ENCODE measurements at places on chromosomes 16 and 17.

GRCh38 chr16:56203052-56203451, 11.8 kb downstream of the GNAO1 start:
- no peak for DNase-seq

DNA sequence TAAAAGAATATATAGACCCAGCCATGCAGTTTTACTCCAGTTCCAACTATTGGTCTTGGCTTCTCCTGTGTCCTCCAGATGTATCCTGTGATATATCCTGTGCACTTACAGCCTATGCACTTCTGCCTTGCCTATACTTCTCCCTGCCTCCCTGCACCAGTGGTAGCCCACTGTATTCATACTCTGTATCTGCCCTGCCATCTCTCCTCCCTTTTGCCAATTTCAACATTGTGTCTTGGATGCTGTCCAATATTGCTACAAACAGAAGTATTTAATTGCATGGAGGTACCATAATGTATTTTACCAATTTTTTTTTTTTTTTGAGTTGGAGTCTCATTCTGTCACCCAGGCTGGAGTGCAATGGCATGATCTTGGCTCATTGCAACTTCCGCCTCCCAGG, 242.7 kb downstream of the HAPSTR1 start:
- no peak for DNase-seq

DNA sequence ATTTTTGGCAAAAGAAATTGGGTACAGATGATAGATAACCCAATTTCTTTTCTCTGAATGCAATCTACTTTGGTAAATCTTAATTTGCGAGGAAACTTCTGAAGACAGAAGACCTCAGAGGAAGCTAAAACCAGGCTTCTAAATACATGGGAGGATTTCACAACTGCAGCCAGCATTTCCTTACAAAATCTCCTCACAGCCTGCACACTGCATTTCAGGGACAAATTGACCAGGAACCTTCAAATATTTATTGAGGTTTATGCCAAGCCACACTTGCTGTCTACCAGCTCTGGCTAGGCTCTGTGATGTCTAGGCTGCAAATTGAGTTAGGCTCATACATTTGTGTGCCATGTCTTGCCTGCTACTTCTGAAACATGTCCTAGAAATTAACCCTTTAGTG, 167.3 kb upstream of the CDH5 start:
- DNase-seq = no peak

DNA sequence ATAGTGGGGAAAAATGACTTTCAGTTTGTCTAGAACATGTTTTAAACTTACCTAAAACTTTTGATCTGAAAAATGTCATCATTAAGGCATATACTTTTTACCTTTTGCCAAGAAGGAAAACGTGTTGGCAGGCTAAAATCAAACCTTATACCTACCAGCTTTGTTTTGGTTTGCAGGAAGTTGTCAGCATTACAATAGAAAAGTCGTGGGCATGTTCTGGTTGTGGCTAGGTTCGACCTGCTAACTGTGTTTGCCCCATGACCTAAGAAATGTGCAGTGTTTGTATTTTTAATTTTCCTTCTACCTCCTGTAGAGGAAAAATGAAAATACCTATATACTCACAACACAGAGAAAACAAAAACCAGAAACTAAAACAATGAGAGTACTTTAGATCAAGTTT, 13.0 kb downstream of the SKAP1 start:
- no peak for DNase-seq

DNA sequence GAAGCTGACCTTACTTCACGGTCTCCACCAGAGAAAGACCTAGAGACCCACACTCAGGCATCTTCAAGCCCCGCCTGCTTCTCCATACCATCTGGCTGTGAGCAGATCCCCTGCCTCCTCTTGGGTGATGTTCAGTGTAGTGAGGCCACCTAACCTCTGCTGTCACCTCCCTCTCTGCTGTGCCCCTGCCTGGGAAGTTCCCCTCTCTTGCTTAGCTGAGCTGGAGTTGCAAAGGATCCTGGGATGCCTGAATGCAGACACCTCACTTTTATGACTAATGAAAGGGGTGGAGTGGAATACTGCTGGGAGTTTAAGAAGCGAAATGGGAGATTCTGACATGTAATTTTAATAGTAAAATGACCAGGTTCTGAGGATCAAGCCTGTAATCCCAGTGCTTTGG, 5.8 kb downstream of the IRX3 start:
- no peak for DNase-seq

- DNase-seq = no peak
These were observed 65.6 kb downstream of the XYLT1 start for GRCh38 chr16:17404941-17405689.

Measured in activated CD8-positive, alpha-beta memory T cell treated with anti-CD3 and anti-CD28 coated beads for 1 hour (primary cell).